Hippocampal formation (tissue), 2 donors: ENCODE measurements at places on chromosomes 2 and 18.

- no peak for DNase-seq
Measured at GRCh38 chr18:47830772-47831171, 99.7 kb downstream of the SMAD2 start.

DNA sequence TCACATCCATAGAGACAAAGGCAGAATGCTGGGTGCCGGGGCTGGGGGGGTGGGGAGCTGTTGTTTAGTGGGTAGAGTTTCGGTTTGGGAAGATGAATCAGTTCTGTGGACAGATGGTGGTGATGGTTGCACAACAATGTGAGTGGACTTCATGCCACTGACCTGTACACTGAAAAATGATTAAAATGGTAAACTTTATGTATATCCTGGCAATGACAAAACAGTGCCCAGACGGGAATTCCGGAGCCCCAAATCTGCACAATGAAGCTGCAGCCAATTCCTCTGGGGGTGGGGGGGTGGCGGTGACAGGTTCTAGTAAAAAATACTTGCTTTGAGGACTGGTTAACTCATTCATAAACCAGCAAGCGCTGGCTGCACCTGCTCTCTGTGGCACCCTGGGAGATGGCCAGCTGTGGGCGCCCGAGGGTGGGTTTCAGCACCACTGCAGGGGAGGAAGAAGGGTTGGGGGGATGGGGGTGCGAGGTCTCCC, 81.8 kb upstream of the HPCAL1 start:
- DNase-seq, result no peak

- DNase-seq, result no peak
Measured at GRCh38 chr2:171941316-171941699, 19.0 kb downstream of the HAT1 start.

DNA sequence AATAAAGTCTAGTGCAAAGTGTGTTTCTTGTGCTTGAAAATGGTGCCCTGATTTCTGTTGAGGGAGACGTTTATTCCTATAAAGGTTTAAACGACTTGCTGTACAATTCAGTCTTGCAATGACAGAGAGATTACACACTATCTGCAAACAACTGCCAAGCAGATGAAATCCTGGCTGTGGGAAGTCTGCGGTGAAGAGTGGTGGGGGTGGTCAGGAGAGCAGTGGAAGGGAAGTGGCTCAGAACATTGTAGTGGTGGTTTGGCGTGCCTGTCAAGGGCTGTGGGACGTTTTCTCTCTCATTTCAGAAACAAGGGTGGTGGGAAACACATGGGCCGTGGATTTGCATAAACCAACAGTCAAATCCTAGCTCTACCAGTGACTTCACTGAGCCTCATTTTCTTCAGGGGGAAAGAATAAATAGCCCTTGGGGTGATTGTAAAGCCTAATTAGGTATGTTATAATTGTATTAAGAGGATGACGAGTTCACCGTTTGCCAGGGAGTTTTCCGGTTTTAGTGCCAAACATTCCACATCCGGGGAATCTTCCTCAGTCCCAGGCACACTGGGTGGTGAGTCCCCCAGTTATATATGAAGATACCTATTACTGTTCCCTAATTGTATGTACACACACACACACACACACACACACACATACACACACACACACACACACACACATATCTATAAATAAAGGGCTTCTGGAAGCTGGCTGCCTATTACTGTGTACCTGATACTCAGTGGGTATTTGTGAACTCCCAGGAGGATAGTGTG, 115.0 kb downstream of the SPTBN1 start:
- peak; percentile 17 for DNase-seq
